ENCODE measurements at places on chromosomes 6 and 20. TPM values are rescaled to one million over a fixed set of nuclear protein-coding genes. Genes with fewer than 3 reads are reported as not detected.

DNA sequence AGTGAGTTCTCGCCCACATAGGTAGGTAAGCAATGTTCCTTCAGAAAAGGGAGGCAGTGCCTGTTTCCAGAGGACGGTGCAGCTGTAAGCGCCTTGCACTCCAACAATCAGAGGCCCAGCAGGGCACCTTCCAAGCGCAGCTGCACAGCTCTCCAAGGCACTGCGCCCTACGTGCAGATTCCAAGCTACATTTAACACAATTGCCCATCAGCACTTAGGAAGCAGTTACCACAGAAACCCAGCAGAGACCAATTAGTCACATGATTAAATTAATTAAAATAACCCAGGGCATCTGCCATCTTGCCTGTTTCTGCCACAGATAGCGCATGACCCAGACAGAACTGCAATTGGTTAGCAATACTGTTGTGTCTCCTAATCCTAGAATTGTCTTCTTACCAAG, 65.5 kb downstream of the SOBP start:
- DNase-seq, result no peak

- no peak for DNase-seq
These were observed 5.3 kb downstream of the HDDC2 start for GRCh38 chr6:125296471-125296870.

GRCh38 chr6:117547688-117548621, 54.4 kb downstream of the GOPC start:
- DNase-seq, result peak; percentile 88

DNA sequence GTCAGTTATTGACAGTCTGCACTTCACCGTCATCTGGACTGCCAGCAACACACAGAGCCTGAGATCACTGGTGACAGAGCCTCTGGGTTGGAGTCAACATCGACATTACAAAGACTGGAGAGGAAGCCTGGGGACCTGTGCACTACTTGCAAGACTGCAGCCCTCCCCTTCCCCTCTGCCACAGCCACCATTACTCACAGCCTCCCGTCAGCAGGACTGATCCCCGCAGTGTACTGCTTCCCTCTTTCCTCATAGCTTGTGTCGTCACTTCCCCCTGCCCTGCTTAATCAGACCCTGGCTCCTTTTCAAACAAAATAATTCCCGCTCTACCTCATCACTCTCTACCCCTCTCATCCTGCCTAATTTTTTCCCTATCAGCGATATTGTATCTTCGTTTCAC, 235.5 kb upstream of the KCNQ5 start:
- no peak for DNase-seq

DNA sequence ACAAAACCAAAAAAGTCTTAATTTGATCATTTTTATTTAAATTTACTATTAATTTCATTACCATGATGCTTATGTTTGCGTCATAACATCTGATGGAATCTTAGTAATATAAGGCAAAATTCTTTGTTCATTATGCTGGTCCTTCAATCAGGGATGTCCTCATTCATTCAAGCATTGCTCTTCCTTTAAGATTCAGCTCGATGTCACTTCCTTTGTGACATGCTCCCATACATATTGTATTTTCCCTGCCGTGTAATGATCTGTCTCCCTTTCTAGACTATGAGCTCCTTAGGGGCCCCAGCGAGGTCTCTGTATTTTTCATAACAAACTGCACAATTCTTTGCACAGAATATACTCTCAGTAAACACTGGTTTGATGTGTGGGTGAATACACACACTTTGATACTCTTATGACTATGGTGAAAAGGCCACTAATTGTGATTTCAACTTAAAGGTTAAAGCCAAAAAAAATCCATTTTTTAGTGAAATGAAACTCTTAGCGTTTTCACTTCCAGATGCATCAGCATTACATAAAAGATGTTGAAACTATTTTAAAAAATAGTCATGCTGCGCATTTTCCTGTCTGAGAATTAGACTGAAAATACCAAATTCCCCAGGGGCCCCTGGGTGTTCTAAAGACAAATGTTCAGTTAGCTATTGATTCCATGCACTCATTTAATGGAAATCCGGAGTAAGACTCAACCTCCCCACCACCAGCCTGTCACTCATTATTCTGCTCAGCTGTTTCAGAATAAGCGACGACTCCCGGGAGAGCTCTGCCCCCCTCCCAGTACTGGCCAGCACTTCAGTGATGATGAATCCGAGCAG, 169.7 kb downstream of the ATXN1 start:
- no peak for DNase-seq

GRCh38 chr6:137111296-137112066, 62.0 kb downstream of the IL22RA2 start:
- no peak for DNase-seq

- DNase-seq, result peak; percentile 70
These were observed 35.1 kb upstream of the BTN3A2 start for GRCh38 chr6:26329763-26330511.

GRCh38 chr6:17884498-17885478, 102.6 kb downstream of the KIF13A start:
- DNase-seq, result no peak

DNA sequence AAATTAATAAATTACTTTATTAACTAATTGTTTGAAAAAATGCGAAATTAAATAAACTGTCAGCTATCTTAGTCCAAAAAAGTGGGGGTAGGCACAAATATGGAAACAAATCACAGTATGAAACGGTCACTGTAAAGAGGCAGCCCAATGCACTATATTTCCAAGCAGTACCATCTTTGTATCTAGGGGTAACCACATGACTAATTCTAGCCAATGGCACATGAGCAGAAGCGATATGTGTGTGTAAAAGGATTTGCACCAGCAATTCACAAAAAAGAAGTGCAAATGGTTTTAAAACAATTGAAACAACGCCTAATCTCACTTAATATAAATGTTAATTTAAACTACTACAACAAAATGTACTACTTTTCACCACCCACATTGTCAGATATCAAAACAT, 164.9 kb upstream of the PRND start:
- DNase-seq, result no peak

DNA sequence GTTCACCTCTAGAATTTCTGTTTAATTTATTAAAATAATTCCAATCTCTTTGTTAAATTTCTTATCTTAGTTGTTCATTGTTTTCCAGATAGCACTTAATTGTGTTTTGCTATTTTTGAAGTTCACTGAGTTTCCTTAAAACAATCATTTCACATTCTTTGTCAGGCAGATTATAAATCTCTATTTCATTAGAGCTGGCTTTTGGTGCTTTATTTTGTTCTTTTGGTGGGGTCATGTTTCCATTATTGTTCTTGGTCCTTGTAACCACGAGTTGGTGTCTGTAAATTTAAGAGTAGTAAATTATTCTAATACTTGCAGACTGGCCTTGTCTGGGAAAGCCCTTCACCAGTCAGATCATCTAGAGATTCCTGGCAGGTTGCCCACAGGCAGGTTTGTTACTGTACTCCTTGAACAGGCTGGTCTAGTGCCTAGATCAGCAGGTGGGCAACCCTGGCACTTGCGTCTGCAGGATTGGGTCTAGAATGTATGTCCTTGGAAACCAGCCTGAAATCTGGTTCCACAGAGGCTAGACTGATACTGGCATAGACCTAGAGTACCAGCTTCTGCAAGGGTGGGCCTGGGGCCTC, 110.4 kb downstream of the ADGB start:
- DNase-seq, result no peak

GRCh38 chr20:31485450-31486339, 10.6 kb downstream of the REM1 start:
- peak; percentile 88 for DNase-seq

DNA sequence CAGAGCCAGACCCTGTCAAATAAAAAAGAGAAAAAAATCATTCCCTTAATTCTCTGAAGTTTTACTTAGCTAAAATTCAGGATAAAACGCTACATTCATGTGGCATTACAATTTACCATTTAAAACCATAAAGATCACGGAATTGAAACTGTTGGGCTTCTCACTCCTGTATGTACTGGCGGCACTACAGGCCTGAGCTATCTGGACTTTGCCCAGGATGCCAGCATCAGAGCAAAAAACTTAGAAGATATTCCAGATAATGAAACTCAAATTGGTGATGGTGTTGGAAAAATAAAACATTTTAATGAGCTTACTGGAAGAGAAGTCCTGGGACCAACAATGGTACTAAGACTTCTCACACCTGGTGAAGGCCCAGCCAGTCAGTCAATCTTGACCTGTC, 14.2 kb downstream of the EPM2A start:
- no peak for DNase-seq

DNA sequence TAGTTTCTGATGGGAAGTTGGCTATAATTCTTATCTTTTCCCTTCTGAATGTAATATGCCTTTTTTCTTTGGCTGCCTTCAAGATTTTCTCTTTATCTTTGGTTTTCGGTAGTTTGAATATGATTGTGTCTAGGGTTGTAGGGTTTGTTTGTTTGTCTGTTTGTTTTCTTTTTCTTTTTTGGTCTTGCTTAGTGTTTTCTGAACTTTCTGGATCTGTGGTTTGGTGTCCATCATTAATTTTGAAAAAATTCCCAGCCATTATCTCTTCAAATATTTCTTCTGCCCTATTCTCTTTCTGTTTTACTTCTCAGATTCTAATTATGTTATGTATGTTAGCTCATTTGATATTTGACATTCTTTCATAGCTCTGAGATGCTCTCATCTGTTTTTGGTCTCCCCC, 79.4 kb downstream of the CHMP4B start:
- no peak for DNase-seq

- DNase-seq, result no peak
These were observed 516.3 kb upstream of the CHD6 start for GRCh38 chr20:42134265-42135098.

DNA sequence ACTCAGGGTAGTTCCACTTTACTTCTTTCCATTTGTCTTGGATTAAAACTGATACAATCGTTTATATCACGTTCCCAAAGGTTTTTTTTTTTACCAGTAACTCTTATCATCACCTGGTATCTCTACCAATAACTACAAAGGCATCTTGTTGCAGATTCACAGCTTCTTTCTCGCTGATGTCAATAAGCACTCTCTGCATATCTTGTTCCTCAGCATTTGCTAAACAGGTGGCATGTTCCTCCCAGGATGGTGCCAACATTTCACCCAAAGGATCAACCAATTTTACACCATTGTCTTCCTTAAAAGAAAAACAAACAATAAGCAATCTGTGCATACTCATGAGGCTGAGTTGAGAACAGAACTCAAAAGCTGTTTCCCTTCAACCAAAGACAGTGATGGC, 4.6 kb downstream of the PGM3 start:
- no peak for DNase-seq

GRCh38 chr6:4265740-4266139, 130.4 kb upstream of the ECI2 start:
- no peak for DNase-seq

DNA sequence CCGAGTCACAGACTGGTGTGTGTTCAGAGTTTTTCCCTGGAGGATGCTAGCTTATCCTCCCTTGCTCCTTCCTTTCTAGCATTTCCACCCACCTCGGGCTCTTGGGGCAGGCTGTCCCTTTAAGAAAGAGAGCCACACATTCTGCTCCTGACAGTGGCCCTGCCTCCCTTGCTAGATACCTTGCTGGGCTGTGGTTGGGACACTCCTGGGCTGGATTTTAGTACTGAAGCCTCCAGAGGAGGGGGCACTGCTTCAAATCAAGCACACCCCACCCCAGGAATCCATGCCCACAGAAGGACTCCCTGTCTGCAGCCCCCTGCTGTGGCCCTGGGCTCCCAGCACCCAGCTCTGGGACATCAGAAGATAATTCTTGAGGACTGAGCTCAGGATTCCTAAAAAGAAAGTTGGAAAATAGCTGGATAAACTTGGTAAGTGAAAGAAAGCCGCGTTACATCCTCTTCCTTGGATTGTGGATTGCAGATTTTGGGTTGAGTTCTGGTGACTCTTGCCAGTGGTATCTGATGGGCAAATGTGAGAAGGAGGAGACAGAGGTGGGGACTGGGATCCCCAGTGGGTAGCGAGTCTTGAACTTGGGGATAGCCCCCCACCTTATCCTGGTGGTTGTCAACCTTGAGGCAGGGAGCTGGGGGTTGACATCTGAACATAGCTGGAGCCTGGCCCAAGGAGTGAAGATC, 29.0 kb downstream of the DAAM2 start:
- DNase-seq, result no peak

GRCh38 chr20:60063048-60063451, 104.8 kb downstream of the CDH26 start:
- peak; percentile 38 for DNase-seq

DNA sequence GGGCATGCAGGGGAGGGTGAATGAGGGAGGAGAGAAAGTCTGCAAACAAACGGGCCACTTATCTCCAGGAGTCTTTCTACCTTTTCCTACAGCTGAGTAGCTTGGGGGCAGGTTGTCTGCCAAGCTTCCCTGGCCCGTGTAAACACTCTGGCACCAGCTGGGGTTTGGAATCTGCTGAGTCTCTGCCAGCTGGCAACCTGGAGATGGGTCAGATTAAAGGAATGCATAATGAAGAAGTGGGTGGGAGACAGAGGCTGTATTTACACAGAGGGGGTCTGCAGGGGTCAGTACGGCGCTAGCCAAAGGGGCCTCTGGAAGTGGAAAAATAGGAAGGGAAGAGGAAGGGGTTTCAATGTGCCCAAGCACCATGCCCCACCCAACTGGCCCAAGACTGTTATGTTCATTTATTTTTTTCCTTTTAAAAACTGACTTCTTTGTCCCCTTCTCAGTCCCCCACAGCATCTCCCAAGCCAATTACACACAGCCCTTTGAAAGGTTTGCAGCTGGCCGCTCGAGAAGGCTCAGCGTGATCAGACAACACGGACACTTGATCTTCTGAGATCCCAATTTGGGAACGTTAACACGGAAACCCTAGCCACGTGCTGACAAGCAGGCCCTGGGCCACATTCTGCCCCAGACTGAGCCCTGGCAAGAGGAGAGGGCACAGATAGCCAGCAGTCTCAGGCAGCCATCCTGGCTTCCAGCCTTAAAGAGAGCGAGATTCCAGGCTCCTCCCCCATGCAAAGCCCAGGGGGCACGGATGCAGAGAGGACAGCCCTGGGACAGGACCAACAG, 25.2 kb downstream of the TRAM2 start:
- peak; percentile 92 for DNase-seq

- DNase-seq, result no peak
These were observed 43.6 kb upstream of the IER3 start for GRCh38 chr6:30787954-30788353.

The QKI gene
- total RNA-seq, result 419 TPM

The SALL4 gene
- total RNA-seq, result 0.41 TPM

The PACRG gene
- 11.5 TPM for total RNA-seq

The PPDPF gene
- total RNA-seq, result 35.2 TPM

The SLC22A7 gene
- total RNA-seq, result not detected

The C6orf15 gene
- 5.0 TPM for total RNA-seq

The TRIM10 gene
- 1.0 TPM for total RNA-seq

The CLPSL1 gene
- not detected for total RNA-seq

The HTR1E gene
- not detected for total RNA-seq

Data from tongue (tissue), 3 donors.